Fibroblast of skin of right quadriceps (primary cell): ENCODE measurements at places on chromosomes 4 and X.

DNA sequence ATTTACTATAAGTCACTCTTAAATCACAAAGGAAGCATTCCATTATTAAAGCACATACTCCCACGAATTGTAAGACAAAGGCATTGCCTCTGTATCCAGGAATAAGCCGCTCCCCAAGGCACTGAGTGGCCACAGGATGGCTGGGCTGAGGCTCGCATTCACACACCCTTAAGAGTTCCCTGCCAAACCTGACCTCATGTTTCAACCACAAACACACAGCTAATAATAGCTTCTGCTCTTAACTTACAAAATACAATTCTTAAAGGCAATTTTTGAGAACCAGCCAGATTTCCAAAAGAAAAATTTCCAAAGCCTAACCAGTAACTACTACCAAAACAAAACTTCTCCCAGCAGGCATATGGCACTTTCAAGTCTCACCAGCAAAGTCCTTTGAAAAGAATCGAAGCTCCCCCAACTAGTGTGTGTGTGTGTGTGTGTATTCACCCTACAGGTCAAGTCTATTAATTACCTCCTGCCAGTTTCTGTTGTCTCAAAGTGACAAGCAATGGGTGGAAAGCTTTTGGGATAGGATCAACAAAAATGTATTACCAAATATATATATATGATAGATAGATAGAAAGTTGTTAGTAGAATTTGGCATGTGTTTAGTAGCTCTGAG is 36.0 kb downstream of the ARHGAP6 start:
- peak; percentile 65 for DNase-seq

DNA sequence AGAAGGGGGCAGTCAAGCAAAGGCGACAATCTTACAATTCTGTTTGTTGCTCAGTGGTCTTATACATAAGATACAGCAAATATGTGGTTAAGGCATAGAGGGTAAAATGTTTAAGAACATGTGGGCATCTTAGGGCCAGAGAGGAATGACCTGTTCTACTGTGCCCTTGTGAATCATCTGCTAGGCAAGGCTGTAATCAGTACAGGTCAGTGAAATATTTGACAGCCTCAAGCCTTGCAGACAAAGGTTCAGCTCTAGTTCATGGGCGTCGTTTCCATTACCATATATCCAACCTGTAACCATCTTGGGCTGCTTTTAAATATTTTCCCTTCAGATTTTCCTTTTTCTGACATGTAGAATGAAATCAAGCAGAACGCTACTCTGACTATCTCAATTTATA is 37.3 kb downstream of the AGA start:
- no peak for DNase-seq

DNA sequence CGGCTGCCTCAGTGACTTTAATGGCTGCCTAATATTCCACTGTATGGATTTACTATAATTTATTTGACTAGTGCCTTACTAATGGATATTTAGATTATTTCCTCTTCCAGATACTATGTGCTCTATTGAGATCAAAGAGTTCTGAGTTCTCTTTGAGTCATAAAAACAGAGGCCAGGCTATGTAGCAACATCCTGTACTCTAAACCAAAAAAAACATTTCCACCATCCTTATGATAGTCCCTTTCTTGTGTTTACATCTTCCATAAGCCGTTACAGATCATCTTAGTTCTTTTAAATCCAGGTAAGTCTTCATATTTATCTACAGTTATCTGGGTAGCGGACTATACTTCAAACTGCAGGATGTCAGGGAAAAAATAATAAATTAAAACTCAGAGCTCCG is 56.6 kb upstream of the TMEM184C start:
- peak; percentile 33 for DNase-seq

- DNase-seq = no peak
These were observed 50.1 kb downstream of the IGFBP7 start for GRCh38 chr4:57059890-57060716.
